ENCODE measurements at places on chromosomes 6 and 20.
A peak's percentile ranks its signal among the peaks of the same experiment; 100 is the strongest.

- no peak for DNase-seq
Measured at GRCh38 chr6:34940030-34940434, 51.0 kb downstream of the ANKS1A start.

GRCh38 chr6:119172824-119173223, 94.4 kb upstream of the FAM184A start:
- DNase-seq: no peak

DNA sequence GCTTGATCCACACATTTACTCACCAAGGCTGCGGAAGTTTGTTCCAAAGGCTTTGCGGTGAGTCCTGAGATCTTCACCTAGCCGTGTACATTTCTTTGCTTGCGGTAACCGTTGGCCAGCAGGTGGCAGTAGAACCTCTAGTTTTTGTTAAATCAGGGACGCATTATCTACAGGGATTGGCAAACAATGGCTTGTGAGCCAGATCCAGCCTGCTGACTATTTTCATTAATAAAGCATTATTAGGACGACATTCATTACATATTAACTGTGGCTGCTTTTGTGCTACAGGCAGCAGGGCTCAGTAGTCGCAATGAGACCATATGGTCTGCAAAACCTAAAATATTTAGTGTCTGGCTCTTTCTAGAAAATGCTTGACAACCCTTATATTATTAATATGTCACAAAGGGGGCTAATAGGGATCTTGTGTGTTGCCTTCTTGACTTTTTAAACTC, 174.1 kb downstream of the DOK5 start:
- DNase-seq: peak; percentile 25

- no peak for DNase-seq
Measured at GRCh38 chr20:64062276-64062595, 762 bp upstream of the TCEA2 start.

- no peak for DNase-seq
Measured at GRCh38 chr6:133523816-133524215, 282.7 kb downstream of the EYA4 start.

GRCh38 chr6:146700078-146700686, 101.4 kb downstream of the ADGB start:
- DNase-seq: peak; percentile 8

- DNase-seq: no peak
Measured at GRCh38 chr20:62617711-62618483, 24.4 kb upstream of the SLCO4A1 start.

GRCh38 chr20:7695635-7696034, 244.6 kb downstream of the HAO1 start:
- no peak for DNase-seq

GRCh38 chr20:17345321-17345720, 118.5 kb downstream of the PCSK2 start:
- DNase-seq: no peak

GRCh38 chr6:72657407-72658197, 35.7 kb downstream of the KCNQ5 start:
- no peak for DNase-seq

DNA sequence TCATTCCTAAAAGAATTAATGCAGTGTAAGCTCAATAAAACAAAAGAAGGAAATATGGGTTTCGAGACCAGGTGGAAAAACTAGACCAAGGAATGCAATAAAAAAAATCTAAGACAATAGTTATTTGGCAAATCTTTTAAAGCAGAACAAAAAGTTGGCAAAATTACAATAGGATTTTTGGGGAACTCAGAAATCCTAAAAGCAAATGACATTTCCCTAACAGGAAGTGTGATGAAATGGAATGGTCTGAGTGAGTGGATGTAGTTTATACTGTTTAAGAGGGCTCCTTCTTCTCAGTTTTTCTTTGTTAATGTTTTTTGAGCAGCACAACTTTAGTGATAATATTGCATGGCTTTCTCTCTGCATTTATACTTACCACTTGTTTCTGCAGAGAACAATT, 190.0 kb downstream of the PLCB4 start:
- DNase-seq: no peak

DNA sequence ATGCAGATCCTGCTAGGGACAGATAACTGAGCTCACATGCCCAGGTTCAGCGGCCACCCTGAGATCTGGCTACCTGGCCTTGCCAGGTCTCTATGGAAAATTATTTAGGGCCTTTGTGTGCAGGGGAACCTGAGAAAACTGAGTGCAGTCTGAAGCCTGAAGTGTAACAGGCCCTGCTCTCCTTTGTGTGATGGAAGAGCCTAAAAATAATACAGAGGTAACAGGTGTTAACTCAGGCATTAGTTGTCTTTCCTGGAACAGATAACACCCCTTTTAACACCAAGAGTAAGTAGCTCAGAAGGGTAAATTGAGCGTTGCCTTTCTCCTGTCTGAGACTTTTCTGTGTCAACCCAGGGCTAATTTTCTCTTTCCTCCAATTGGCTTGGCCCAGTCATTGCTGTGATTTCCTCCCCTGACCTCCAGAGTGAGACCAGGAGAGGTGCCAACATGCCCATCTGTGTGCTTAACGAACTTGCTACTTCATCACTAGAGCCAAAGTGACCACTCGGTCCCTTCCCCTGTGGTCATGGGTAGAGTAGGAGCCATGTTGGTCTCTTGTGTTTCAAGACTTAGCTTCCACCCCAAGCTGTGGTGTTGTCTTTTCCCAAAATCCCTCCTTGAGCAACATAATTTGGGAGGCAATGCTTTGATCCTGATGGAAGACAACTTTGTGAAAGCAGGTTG, 304.4 kb upstream of the JAG1 start:
- DNase-seq: no peak

- no peak for DNase-seq
Measured at GRCh38 chr6:168534265-168534664, 93.3 kb downstream of the SMOC2 start.

DNA sequence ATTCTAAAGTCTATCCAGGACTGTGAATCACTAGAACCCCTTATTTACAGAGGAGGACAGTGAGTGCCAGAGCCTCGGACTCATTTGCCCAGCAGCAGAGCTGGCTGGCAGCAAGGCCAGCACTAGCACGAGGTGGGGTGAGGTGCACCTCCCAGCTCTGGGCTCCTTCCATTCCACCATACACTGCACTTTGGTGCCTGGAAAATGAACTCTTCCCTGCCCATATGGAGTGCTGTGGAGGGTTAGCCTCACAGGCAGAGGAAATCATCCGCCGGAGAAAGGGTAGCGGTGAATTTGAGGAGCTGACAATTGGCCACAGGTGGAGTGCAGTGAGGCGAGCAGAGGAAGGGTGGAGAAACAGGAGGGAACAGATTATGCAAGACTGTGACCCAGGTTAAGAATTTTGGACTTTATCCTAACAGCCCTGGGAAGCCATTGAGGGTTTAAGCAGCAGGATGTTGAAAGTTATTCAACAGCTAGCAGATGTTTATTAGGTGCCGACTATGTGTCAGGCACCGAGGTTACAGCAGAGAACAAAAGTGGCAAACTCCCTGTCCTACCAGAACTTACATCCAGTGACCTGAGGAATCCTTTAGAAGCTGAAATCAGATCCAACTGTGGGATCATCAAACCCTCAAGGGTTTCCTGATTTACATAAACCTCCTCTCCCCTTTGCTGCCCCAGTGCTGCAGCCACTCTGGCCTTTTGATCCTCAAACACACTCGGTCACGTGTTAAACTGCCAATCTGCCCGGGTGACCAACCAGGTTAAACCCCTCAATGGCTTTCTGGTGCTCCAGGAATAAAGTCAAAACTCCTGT, 6.2 kb downstream of the TRIM26 start:
- DNase-seq: no peak

- DNase-seq: no peak
Measured at GRCh38 chr6:50819904-50820868, 1.5 kb downstream of the TFAP2B start.

GRCh38 chr6:39107034-39107433, 8.0 kb downstream of the SAYSD1 start:
- no peak for DNase-seq

GRCh38 chr6:11876934-11877433, 98.4 kb upstream of the ADTRP start:
- DNase-seq: no peak

- no peak for DNase-seq
Measured at GRCh38 chr20:50450881-50451752, 59.1 kb upstream of the PTPN1 start.

- no peak for DNase-seq
Measured at GRCh38 chr6:32112431-32112980, 3.4 kb upstream of the TNXB start.

DNA sequence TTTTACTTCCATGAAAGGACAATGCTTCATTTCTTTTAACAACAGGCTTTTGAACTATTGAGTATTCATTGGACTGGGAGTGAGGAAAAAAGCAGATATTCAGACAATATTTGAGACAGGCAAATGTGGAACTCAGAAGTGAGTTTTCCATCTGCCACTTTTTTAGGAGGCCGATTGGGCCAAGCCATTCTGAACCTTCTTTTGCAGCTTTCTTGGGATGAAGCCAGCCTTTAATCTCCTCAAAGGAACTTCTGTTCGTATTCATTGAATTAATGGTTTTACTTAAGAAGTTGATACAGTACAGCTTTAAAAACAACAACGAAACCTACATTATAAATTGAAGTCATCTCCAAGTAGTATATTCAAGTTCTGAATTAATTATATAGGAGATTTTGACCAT, 187.1 kb upstream of the RNF217 start:
- no peak for DNase-seq

DNA sequence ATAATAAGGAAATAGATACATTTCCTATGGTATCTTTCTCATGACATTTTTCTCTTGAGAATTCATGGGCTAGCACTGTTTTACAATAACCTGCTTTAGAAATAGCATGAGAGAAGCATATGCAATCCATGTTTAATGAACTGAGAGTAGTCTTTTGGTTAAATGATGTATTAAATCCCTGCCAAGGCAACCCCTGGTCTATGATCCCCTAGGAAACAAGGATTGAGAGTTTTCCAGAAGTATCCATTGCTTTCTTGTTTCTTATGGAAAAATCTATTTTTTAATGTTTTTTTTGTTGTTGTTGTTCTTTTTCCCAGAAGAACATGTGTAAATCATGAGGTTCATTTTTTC, 390.5 kb upstream of the HSF2 start:
- DNase-seq: no peak

DNA sequence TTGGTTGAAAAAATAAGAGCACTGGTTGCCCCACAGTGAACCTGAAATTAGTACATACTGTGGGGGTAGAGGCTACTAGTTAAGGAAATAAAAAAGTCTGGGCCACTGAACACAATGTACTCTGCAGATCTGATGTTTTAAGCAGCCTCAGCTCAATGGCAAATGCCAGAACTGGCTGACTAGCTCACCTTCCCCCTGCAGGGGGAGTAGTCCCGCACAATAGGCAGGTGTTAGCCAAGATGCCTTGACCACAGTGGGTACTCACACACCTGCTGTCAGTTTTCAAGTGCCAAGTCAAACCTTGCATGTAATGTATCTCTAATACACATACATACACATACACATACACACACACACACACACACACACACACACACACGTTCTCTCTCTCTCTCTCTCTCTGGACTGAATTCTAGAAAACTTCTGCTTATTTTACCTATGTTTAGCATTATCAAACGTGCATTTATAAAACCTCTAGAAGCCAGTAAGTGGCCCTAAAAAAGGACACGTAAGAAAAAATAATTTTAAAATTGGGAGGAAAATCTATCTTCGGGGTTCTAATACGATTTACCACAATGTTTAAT, 36.1 kb downstream of the GMDS start:
- peak; percentile 35 for DNase-seq

GRCh38 chr6:56004426-56004825, 129.0 kb upstream of the BMP5 start:
- no peak for DNase-seq

DNA sequence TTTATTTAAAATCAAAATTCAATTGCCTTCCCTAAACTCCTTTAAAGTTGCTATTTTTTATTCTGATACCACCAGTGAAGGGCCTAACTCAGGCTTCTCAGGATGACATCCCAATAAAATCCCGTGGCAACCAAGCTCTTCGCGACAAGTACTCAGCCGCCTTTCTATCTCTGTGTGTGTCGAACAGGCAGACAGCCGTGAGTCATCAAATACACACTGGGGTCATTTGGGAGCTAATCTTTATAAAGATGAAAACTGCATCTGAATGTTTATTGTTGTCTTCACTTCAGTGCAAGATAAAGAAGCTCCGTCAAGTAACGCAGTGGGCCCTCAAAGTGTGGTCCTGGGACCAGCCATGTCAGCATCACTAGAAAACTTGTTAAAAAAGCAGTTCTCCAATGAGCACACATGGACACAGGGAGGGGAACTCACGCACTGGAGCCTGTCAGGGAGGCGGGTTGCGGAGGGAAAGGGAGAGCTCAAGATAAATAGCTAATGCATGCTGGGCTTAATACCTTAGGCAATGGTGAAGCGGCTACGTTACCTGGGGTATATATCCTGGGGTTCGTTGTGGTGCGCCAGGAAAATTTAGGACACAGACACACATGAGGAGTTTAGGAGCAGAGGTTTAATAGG, 119.3 kb downstream of the RNF144B start:
- peak; percentile 43 for DNase-seq

DNA sequence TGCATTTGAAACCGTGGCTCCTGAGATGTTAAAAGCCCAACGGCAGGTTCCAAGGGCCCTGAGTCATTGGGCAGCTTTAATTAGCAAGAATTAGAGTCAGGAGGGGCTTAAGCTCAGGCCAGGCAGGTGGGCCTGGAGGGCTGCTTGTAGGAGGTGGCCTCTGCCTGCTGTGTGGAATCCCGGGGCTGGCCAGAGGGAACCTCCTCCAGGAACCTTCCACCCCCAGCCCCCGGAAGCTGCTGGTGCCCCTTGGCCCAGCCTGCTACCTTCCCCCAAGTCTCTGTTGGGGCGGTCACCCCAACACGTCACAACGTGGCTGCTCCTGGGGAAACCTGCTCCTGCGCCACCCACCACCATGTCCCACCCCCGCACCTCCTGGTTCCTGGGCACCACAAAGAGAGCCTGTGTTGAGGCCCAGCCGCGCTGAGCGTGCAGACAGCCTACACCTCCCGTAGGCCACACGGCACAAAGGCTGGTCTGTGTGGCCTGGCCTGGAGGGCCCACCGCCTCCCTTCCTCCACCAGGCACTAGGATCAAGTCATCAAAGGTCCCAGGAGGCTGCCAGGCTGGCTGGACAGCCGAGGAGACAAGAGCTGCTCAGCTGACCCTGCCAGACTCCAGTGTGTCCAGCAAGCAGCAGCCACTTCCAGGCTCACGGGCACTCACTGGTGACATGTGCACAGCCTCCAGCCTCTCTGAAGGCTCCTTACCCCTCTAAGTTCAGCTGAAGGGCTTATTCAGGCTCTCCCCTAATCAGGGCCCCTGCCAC, 86.3 kb downstream of the SNX5 start:
- no peak for DNase-seq

- no peak for DNase-seq
Measured at GRCh38 chr20:19598117-19598850, 159.8 kb upstream of the RIN2 start.

DNA sequence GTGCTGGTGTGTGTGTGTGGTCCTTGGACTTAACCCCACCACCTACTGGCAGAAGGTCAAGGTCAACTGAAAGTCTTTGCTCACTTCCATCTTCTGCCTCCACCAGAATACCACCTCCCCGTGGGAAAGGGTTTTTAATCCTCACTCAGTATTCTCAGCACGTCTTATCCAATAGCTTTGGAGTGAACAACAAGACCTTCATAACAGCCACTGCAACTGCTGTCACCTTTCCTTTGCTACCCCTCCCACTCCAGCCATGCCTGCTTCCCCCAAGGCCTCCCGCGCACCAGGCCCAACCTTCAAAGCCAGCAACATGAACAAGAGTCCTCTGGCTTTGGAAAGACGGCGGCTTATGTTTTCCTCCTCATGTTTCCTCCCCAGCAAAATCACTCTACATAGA, 787 bp upstream of the BTN2A2 start:
- DNase-seq: no peak

- DNase-seq: no peak
Measured at GRCh38 chr6:160253292-160253691, 5.3 kb downstream of the SLC22A2 start.

- no peak for DNase-seq
Measured at GRCh38 chr6:74782346-74782745, 423.5 kb downstream of the COL12A1 start.

All from NCI-H510A (cell line).